ENCODE measurements at places on chromosomes 3 and 15.

DNA sequence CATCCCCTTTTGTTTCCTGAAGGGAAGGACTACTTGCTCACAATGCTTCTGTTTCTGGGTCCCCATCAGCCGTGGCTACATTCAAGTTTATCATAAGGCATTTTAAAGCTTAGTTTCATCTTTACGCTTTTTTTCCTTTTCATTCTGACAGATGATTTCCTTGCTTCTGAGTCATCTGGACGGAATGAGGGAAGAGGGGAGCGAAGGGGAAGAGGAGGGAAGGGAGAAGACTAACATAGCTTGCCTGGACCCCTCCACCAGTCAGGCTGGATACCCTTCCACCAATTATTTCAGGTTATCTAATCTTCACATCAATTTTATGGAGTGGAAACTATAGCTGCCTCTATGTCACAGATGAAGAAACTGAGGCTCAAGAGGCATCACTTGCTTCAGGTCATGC is 27.6 kb downstream of the FAM3D start:
- DNase-seq = no peak

GRCh38 chr3:123658118-123658851 is 73.4 kb upstream of the HACD2 start:
- DNase-seq = no peak

GRCh38 chr3:57764794-57765193 is 8.7 kb downstream of the SLMAP start:
- no peak for DNase-seq

GRCh38 chr3:153171918-153172317 is 9.9 kb downstream of the RAP2B start:
- DNase-seq = no peak

DNA sequence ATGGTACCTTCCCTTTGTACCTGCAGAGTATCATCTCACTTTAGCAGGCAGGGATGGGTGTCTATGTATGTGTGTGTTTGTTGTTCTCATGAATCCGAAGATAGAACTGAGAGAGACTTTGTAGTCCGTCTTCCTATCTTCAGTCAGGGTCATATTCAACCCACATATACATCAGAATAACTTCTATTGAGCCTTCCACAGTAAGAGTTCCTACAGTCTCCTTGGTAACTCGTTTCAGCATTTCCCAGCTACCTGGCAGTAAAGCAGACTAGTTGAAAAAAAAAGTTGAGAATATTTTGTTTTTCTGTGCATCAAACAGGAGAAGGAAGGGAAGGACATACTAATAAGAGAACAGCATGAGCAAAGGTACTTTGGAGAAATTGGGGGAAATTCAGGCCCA is 106.8 kb downstream of the VPS8 start:
- no peak for DNase-seq

- no peak for DNase-seq
Observed at GRCh38 chr15:94375997-94376396, 144.6 kb downstream of the MCTP2 start.

DNA sequence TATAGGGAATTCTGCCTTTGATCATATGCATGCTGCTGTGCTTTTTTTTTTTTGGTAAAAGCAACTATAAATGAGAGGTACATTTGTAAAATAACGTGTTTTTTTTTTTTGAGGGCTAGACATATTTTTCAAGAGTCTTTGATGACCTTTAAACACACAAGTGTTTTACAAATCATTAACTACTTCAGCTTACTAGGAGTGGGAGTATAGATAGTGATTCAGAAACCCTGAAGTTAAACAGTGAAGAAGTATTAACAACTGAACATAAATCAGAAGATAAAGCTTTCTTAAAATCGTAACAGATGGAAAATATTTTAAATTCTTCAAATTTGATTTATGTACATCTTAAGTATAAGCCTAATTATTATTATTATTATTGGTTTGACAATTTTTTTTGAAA is 2.9 kb upstream of the GMNC start:
- no peak for DNase-seq

DNA sequence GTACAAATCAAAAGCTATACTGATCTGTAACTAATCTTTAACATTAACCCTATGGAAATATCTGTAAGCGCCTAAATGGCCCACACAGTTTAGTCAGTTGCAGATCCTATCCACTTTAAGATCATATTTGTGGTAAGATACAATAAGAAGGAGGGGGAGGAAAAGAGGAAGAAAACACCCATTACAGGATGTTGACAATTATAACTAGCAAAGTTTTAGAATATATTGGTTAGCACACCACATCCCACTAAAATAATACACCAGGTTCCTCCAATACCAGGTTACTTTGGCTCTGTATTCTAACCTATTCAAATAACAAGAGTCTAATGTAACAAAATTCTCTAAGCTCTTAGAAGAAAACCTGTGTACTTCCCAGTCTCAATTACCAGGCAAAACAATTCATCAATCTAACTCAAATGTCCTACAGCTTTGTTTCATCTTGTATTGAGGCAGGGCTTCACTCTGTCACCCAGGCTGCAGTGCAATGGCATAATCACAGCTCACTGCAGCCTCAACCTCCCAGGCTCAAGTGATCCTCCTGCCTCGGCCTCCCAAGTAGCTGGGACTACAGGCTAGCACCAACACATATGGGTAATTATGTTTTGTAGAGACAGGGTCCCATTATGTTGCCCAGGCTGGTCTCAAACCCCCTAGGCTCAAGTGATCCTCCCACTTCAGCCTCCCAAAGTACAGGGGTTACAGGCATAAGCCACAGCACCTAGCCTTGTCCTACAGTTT is 4.2 kb downstream of the SLC4A7 start:
- no peak for DNase-seq

- DNase-seq = no peak
Observed at GRCh38 chr3:26592451-26592850, 30.1 kb upstream of the LRRC3B start.

GRCh38 chr3:170947018-170947769 is 38.8 kb upstream of the EIF5A2 start:
- no peak for DNase-seq

GRCh38 chr15:68445351-68445750 is 13.4 kb upstream of the ITGA11 start:
- DNase-seq = no peak

GRCh38 chr3:60456180-60456579 is 795.1 kb downstream of the FHIT start:
- DNase-seq = no peak
